Ovary (tissue), 10 donors: ENCODE measurements at places on chromosomes 3 and 15.

- DNase-seq: no peak
- peak overlapping the region; percentile 57 for H3K4me3 ChIP-seq
- H3K36me3 ChIP-seq: no peaks in the 10 kb centered on the region
- H3K4me1 ChIP-seq: peaks cover 6% of the 10 kb centered on the region
- no peaks in the 10 kb centered on the region for H3K27me3 ChIP-seq
- peak overlapping the region; percentile 4 for H3K27ac ChIP-seq
Measured at GRCh38 chr15:78265137-78265460, 737 bp downstream of the DNAJA4 start.

GRCh38 chr3:126461450-126462070 lies 14.1 kb downstream of the ZXDC start:
- no peak overlapping the region for H3K4me3 ChIP-seq
- H3K36me3 ChIP-seq: no peaks in the 10 kb centered on the region
- no peaks in the 10 kb centered on the region for H3K27me3 ChIP-seq
- H3K27ac ChIP-seq: no peak overlapping the region

DNA sequence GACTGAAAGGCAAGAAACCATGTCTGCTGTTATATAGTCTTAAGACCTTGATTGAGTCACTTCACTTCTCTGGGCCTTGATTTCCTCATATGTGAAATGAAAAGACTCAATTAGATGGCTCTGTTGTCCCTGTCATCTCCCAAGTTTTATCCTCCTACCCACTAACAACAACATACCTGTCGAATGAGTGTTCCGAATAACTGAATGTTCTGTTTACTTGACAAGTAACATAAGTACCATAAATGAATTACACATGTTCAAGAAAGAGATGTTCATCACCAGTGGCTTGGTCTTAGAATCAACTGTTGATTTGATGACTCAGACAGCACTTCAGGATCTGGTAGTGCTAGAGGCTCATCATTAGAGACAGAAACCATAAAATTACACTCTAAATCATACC lies 311.7 kb downstream of the VPS13C start:
- no peak for DNase-seq
- H3K4me1 ChIP-seq: no peaks in the 10 kb centered on the region
- no peaks in the 10 kb centered on the region for H3K36me3 ChIP-seq
- no peak overlapping the region for H3K27ac ChIP-seq
- no peak overlapping the region for H3K4me3 ChIP-seq

- peaks cover 12% of the 10 kb centered on the region for H3K4me1 ChIP-seq
- DNase-seq: no peak
- H3K27me3 ChIP-seq: no peaks in the 10 kb centered on the region
- no peaks in the 10 kb centered on the region for H3K36me3 ChIP-seq
- no peak overlapping the region for H3K27ac ChIP-seq
Measured at GRCh38 chr3:195155570-195156241, 115.3 kb downstream of the XXYLT1 start.

- no peak overlapping the region for H3K4me3 ChIP-seq
- no peak overlapping the region for H3K27ac ChIP-seq
- peaks cover 3% of the 10 kb centered on the region for H3K4me1 ChIP-seq
- H3K36me3 ChIP-seq: no peaks in the 10 kb centered on the region
- no peaks in the 10 kb centered on the region for H3K27me3 ChIP-seq
Measured at GRCh38 chr15:56869573-56869972, 48.9 kb upstream of the TCF12 start.

DNA sequence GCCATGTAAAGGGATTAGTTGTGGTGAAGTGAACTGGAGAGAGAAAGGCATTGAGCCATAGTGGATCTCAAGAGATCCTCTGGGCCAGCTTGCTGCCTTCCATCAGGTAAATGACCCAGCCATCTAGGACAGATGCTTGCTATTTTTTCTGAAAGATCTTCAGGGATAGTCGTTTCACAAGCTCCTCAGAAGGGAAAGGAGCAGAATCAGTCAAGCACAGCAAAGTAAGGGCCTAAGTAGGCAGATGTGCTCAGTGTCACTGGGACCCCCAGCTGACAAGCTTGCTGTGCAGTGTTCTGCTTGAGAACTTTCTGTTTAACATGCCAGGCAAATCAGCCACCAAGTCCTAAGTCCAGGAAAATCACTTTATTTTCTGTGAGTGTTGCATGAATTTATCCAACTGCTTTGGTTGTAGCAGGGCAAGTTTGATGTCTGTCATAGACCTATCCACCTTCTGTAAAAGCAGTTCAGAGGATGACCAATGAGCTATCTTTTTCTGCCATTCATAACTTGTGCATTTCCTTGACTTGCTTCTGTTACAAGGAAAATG lies 319.8 kb downstream of the IL5RA start:
- no peak overlapping the region for H3K27ac ChIP-seq
- DNase-seq: no peak
- H3K36me3 ChIP-seq: no peaks in the 10 kb centered on the region
- no peaks in the 10 kb centered on the region for H3K27me3 ChIP-seq
- H3K4me1 ChIP-seq: no peaks in the 10 kb centered on the region
- H3K4me3 ChIP-seq: no peak overlapping the region

DNA sequence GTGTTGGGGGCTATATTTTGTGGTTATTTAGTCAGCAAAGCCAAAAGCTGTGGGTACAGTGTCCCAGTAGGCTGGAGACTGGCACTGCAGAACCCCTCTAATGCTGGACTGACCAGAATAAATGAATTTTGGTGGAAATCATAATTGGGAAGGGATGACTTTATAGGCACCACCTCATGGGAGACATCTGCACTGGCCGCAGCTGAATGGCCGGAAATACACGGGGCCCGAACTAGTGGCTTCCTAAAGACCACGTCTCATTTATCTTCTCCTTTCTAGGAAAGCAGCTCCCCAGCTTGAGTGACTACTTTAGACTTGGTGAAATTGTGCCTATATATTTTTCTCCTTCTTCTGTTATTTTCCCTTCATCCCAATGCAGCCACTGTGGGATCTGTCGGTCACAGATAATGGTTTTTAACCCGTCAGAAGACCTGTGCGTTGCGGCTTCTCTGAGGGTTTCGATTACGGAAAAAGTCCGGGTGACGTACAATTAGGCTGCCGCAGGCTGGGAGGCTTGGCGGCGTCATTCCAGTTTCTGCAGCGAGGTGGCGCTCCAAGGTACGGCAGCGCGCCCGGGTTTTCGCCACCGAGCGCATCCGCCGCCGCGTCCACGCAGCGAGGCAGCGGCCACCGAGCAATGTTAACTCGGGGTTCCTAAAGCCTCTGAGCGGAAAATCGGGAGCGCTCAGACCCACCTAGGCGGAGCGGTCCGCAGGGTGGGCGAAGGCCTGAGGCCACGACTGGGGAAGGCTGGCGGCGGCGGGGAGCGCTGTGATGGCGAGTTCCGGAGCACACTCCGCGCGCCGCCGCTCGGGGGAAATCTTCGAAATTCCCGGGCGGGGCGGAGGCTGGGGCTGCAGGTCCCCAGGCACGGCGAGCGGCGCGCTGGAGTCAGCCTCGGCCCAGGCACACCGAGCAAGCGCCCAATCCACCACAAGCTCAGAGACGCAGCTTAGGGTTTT lies 26.3 kb downstream of the NR2F2 start:
- peak overlapping the region; percentile 63 for H3K4me3 ChIP-seq

GRCh38 chr15:45729141-45729540 lies 94.3 kb downstream of the SQOR start:
- H3K4me3 ChIP-seq: no peak overlapping the region
- no peaks in the 10 kb centered on the region for H3K27me3 ChIP-seq
- DNase-seq: no peak
- no peaks in the 10 kb centered on the region for H3K4me1 ChIP-seq

GRCh38 chr3:72384602-72385001 lies 463.6 kb downstream of the SHQ1 start:
- no peak overlapping the region for H3K27ac ChIP-seq
- H3K27me3 ChIP-seq: no peaks in the 10 kb centered on the region
- peaks cover 16% of the 10 kb centered on the region for H3K4me1 ChIP-seq
- no peaks in the 10 kb centered on the region for H3K36me3 ChIP-seq
- no peak for DNase-seq

- H3K4me1 ChIP-seq: no peaks in the 10 kb centered on the region
- H3K36me3 ChIP-seq: no peaks in the 10 kb centered on the region
- no peak overlapping the region for H3K4me3 ChIP-seq
- DNase-seq: no peak
Measured at GRCh38 chr3:115617591-115617990, 5.7 kb upstream of the GAP43 start.

DNA sequence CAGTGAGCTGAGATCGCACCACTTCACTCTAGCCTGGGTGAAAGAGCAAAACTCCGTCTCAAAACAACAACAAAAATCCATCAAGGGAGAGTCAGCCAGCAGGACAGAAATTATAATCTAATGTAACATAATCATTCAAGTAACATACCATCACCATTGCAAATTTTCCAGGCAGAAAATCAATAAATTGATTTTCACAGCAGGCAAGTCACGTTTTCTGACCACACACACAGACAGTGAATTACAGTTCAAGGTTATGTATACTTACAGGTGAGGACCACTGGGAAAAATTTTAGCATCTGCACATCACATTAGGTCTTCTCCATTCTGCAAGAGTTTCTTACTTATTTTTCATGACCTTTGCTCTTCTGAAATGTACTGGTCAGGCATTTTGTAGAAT lies 29.9 kb upstream of the NPAP1 start:
- H3K36me3 ChIP-seq: no peaks in the 10 kb centered on the region
- H3K4me3 ChIP-seq: no peak overlapping the region
- H3K27ac ChIP-seq: no peak overlapping the region
- no peak for DNase-seq
- H3K4me1 ChIP-seq: no peaks in the 10 kb centered on the region
- H3K27me3 ChIP-seq: no peaks in the 10 kb centered on the region

DNA sequence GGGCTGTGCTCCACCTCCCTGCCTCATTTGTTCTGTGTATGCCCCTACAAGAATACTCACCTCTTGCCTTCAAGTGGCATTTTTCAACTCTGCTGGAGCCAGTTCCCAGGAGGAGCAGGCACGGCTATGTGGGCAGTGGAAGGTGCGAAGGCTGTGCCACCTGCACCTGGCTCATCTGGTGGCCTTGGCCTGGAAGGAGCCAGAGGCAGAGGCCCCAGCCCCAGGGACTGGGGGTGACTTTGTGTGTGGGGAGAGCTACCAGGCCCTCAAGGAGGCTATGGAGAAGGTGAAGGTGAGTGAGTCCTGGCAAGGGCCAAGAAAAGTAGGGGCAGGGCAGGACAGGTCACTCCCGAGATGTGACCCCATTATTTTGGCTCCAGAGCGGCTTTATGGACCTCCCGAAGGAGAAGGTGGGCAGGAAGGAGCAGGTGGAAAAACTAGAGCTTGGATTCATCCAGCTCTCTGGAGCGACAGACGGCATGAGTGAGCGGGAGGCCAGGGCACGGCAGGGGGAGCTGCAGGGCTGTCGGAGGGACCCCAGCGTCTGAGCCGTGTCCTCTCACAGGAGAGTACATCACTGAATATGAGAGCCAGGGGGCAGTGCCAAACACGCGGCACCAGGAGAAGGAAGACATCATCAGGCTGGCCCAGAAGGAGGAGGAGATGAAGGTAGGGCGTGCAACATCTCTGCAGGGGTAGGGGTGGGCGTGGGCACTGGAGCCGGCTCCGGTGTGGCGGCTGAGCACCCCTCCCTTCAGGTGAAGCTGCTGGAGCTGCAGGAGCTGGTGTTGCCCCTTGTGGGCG lies 57.3 kb upstream of the UBE2Q2 start:
- no peaks in the 10 kb centered on the region for H3K27me3 ChIP-seq
- no peaks in the 10 kb centered on the region for H3K4me1 ChIP-seq
- no peak for DNase-seq
- no peaks in the 10 kb centered on the region for H3K36me3 ChIP-seq
- H3K4me3 ChIP-seq: no peak overlapping the region

DNA sequence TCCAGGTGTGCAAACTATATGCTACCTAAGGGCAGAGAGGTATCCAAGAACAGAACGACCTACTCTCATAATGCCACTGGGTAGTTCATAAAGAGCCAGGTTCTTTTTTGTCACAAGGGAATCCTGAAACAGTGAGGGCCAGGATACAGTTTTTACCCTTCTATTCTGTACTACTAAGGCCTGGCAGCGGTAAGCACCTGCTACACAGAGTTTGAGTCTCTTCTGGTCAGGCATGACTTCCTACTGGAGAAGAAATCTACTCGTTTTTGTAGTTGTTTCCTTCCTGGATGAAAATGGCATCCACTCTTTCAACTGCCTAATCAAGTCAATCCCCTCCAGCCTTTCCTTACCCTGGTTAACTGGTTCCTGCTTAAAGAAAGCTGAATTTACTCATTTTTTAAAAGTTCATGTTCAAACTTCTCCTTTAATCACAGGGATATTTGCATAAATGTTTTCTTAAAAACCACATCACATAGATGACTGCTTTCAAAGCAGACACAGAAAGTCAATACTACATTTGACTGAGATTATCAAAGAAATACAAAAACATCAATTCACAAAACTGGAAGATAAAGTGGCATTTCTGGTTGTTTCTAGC lies 40.0 kb downstream of the MAP4 start:
- DNase-seq: no peak
- no peaks in the 10 kb centered on the region for H3K27me3 ChIP-seq
- H3K4me3 ChIP-seq: no peak overlapping the region
- H3K27ac ChIP-seq: no peak overlapping the region
- no peaks in the 10 kb centered on the region for H3K36me3 ChIP-seq

- H3K4me3 ChIP-seq: no peak overlapping the region
- DNase-seq: peak; percentile 58
- peak overlapping the region; percentile 74 for H3K27ac ChIP-seq
- peaks cover 29% of the 10 kb centered on the region for H3K4me1 ChIP-seq
Measured at GRCh38 chr3:48215019-48215418, 8.3 kb upstream of the CAMP start.

DNA sequence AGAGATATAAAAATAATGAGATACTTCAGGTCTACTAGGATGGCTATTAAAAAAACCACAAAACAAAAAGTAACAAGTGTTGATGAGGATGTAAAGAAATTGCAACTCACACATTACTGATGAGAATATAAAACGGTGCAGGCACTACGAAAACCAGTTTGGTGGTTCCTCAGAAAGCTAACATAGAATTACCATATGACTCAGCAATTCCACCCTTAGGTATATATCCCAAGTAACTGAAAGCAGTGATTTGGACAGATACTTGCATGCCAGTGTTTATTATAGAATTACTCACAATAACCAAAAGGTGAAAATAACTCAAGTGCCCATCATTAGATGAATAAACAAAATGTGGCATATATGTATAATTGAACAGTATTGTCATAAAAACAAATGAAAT lies 87.5 kb upstream of the MELTF start:
- H3K4me3 ChIP-seq: no peak overlapping the region
- no peak overlapping the region for H3K27ac ChIP-seq
- no peak for DNase-seq

GRCh38 chr3:37272741-37273140 lies 98.4 kb upstream of the LRRFIP2 start:
- no peaks in the 10 kb centered on the region for H3K36me3 ChIP-seq

- no peak overlapping the region for H3K4me3 ChIP-seq
- no peaks in the 10 kb centered on the region for H3K4me1 ChIP-seq
- DNase-seq: no peak
- H3K27me3 ChIP-seq: no peaks in the 10 kb centered on the region
- no peaks in the 10 kb centered on the region for H3K36me3 ChIP-seq
Measured at GRCh38 chr3:154062513-154062912, 58.7 kb upstream of the ARHGEF26 start.

GRCh38 chr15:23954931-23955330 lies 267.8 kb upstream of the NDN start:
- H3K36me3 ChIP-seq: no peaks in the 10 kb centered on the region
- no peaks in the 10 kb centered on the region for H3K27me3 ChIP-seq
- no peaks in the 10 kb centered on the region for H3K4me1 ChIP-seq
- no peak overlapping the region for H3K4me3 ChIP-seq
- no peak overlapping the region for H3K27ac ChIP-seq
